A549 treated with GW870086 at 1 μM for 4 hours (cell line): ENCODE measurements at places on chromosomes 11 and 22. TPM values are rescaled to one million over a fixed set of nuclear protein-coding genes. Genes with fewer than 3 reads are reported as not detected.

Gene HOATZ
- not detected in 5 replicates for total RNA-seq

Gene OR5M10
- not detected in 5 replicates for total RNA-seq

Gene CST6
- not detected in 5 replicates for total RNA-seq

Gene HEPN1
- not detected in 5 replicates for total RNA-seq

Gene KRTAP5-10
- total RNA-seq: not detected in 5 replicates

Gene SPDYC
- not detected in 5 replicates for total RNA-seq

Gene LDHAL6A
- total RNA-seq: not detected in 5 replicates

Gene KIAA1671
- 10.0 to 15.0 TPM (median 13.2 TPM) in 5 replicates for total RNA-seq

Gene RAG1
- total RNA-seq: 0.18 to 0.53 TPM (median 0.37 TPM) in 5 replicates

Gene DEUP1
- total RNA-seq: not detected in 5 replicates

Gene NLRP14
- not detected in 5 replicates for total RNA-seq

Gene HPS4
- total RNA-seq: 12.9 to 16.7 TPM (median 15.6 TPM) in 5 replicates

Gene FAM118B
- total RNA-seq: 13.5 to 17.9 TPM (median 15.9 TPM) in 5 replicates

Gene TMEM45B
- total RNA-seq: 0.13 to 0.17 TPM (median 0.16 TPM) in 3 of 5 replicates, not detected in the others

Gene OR8G1
- total RNA-seq: not detected in 5 replicates

Gene CNTN5
- total RNA-seq: not detected in 5 replicates

Gene ABCC8
- 2.0 to 3.3 TPM (median 2.8 TPM) in 5 replicates for total RNA-seq

Gene DKK3
- 13.8 to 22.3 TPM (median 18.9 TPM) in 5 replicates for total RNA-seq

Gene PARVG
- total RNA-seq: not detected in 5 replicates

Gene PACSIN3
- 23.4 to 32.4 TPM (median 27.0 TPM) in 5 replicates for total RNA-seq

Gene MUS81
- total RNA-seq: 20.1 to 33.6 TPM (median 29.6 TPM) in 5 replicates

Gene MIAT
- total RNA-seq: 0.22 to 0.32 TPM (median 0.23 TPM) in 5 replicates

Gene HORMAD2
- total RNA-seq: not detected in 5 replicates

Gene APOBEC3G
- total RNA-seq: not detected in 5 replicates

Gene CCDC87
- 0.21 to 0.68 TPM (median 0.53 TPM) in 5 replicates for total RNA-seq

Gene DRG1
- total RNA-seq: 55.6 to 85.2 TPM (median 58.7 TPM) in 5 replicates

Gene EXPH5
- 0.02 to 0.05 TPM (median 0.03 TPM) in 4 of 5 replicates, not detected in the other for total RNA-seq

Gene FOXR1
- total RNA-seq: not detected in 5 replicates

Gene ADAMTS8
- 0.26 to 0.52 TPM (median 0.47 TPM) in 5 replicates for total RNA-seq

Gene APOA5
- total RNA-seq: not detected in 5 replicates

Gene SYT13
- 5.5 to 7.9 TPM (median 7.3 TPM) in 5 replicates for total RNA-seq

Gene CFAP300
- 4.6 to 8.0 TPM (median 5.7 TPM) in 5 replicates for total RNA-seq
